ENCODE measurements at places on chromosomes 3 and 15.

DNA sequence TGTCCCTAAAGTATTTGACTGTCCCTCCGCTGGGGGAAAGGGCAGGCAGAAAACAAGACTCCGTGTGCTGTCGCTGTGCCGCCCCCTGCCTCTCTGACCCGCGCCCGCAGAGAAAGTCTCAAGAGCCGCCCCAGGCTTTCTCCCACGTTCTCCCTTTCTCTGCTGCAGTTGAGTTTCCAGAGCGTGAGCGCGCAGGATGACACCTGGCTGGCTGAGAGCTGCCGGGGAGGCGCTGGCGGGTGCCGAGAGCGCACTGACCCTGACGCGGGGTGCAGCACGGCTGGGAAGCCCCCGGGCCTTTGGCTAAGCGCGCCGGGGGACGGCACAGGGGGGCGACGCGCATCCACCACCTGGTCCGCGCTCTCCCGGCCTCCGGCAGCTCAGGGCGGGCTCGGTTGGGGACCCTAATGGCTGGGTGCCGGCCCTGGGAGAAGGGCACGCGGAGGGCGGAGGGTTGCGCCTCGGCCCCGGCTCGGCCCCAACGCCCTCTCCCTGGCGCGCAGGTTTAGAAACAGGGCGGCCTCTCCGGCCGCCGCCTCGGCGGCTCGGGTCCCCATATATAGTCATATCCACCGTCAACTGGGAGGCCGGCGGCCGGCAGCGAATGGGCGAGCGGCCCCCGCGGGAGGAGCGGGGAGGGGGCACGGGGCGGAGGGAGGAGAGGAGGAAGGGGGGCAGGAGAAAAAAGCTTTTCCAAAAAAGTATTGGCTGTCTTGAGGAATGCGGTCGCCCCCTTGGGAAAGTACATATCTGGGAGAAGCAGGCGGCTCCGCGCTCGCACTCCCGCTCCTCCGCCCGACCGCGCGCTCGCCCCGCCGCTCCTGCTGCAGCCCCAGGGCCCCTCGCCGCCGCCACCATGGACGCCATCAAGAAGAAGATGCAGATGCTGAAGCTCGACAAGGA, at the start of gene TPM1:
TPM1 (plus strand) TSS at position 774 of the 903 bp plus-strand sequence; CDS start at position 857, 83 bp downstream.
- DNase-seq = no peak

GRCh38 chr3:70737666-70738290, 425.3 kb upstream of the MDFIC2 start:
- no peak for DNase-seq

DNA sequence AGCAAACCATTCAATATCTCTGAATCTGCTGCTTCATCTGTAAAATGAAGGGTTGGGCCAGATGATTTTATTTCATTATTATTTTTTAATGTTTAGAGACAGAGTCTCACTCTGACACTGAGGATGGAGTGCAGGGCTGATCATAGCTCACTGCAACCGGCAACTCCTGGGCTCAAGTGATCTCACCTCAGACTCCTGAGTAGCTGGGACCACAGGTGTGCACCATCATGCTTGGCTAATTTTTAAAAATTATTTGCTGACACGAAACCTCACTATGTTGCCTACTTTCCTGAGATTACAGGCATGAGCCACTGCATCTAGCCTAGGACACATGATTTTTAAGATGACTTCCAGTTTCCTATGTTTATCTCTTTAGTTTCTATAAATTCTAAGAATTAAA, 105.8 kb downstream of the P3H2 start:
- no peak for DNase-seq

GRCh38 chr3:134594331-134594741, 56.5 kb downstream of the KY start:
- DNase-seq = no peak

- DNase-seq = no peak
These were observed 35.8 kb downstream of the PEAK1 start for GRCh38 chr15:77384086-77384485.
